ENCODE measurements at places on chromosomes 3 and 15.

DNA sequence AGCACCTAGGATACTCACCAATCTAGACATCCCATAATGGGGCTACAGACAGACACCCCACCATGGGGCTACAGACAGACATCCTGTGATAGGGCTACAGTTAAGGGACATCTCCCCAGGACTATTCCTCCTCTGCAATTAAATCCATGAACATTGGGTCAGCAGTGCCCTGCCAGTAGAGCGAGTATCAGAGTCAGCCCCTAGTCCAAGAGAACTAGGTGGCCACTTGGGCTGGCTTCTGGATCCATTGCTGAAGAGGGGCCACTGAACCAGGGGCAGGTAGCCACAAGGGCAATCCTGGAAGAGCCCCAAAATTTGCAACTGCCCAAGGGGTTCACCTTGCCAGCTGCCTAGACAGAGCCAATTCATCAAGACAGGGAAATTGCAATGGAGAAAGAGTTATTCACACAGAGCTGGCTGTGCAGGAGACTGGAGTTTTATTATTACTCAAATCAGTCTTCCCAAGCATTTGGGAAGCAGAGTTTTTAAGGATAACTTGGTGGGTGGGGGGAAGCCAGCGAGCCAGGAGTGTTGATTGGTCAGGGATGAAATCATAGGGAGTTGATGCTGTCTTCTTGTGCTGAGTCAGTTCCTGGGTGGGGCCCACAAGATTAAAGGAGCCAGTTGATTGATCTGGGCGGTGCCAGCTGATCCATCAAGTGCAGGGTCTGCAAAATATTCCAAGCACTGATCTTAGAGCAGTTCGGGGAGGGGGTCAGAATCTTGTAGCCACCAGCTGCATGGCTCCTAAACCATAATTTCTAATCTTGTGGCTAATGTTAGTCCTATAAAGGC, 170.2 kb upstream of the SMAD3 start:
- no peak for DNase-seq

- DNase-seq: no peak
These were observed 66.9 kb upstream of the EIF1B start for GRCh38 chr3:40242638-40243037.

DNA sequence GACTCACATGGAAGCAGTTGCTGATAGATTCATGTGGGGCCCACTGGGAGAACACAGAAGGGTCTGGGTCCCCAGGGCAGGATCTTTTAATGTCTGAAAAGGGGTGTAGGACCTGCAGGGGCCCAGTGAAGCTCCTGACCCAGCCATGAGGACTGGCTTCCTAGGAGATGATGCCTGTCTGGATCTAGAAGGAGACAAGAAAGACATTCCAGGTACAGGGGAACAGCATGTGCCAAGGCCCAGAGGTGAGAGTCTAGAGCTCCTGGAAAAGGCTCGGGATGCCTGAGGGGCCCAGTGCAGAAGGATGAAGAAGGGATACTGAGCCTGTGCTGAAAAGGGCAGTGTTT, 4.7 kb upstream of the SEMA3F start:
- DNase-seq: no peak

GRCh38 chr3:112005091-112005672, 6.5 kb downstream of the TAGLN3 start:
- no peak for DNase-seq

GRCh38 chr15:62059108-62059815, 985 bp downstream of the VPS13C start:
- no peak for DNase-seq

DNA sequence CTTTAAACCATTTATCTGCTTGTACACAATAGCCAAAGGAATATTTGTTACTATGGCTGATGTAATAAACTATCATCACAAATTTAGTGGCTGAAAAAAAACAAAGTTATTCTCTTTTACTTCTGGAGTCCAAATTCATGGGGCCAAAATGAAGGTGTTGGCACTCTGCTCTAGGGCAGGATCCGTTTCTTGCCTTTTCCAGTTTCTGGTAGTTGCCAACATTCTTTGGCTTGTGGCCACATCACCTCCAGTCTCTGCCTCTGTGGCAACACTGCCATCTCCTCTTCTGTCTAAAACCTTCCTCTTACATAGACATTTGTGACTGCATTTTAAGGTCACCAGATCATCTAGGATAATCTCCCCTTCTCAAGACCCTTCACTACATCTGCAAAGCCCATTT, 27.3 kb downstream of the NIT2 start:
- no peak for DNase-seq

DNA sequence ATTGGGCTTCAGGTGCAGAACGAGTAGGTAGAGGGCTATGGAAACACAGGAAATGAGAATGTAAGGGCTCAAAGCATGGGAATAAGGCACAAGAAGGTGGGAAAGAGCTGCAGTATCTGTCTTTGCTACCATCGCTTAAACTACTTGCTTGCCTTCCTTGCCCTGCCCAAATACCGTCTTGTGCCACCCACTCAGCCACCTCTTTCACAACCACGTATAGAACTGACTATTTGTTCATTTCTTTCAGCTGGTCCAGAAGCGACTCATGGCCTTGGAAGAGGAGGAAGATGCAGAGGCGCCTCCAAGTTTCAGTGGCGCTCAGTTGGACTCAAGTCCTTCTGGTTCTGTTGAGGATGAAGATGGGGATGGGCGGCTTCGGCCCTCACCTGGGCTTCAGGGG, 11.8 kb downstream of the LPCAT4 start:
- no peak for DNase-seq

All from stimulated activated CD4-positive, alpha-beta T cell treated with anti-CD3 and anti-CD28 coated beads, Interleukin-15, amount 100 ng/mL, for 1 hour (primary cell).